ENCODE measurements at places on chromosomes 2 and 18. TPM values are rescaled to one million over a fixed set of nuclear protein-coding genes. Genes with fewer than 3 reads are reported as not detected.

The MPP4 gene
- 1.3 TPM for total RNA-seq

The DNAH7 gene
- 1.8 TPM for total RNA-seq

The SLC5A7 gene
- not detected for total RNA-seq

The IL1F10 gene
- not detected for total RNA-seq

Measured in cardiac atrium fibroblast (primary cell).